ENCODE measurements at places on chromosomes 11 and 22.

- DNase-seq: no peak
Measured at GRCh38 chr22:24027389-24027975, 16.4 kb downstream of the CABIN1 start.

GRCh38 chr11:118682372-118682771 is 2.9 kb upstream of the TREH start:
- no peak for DNase-seq

DNA sequence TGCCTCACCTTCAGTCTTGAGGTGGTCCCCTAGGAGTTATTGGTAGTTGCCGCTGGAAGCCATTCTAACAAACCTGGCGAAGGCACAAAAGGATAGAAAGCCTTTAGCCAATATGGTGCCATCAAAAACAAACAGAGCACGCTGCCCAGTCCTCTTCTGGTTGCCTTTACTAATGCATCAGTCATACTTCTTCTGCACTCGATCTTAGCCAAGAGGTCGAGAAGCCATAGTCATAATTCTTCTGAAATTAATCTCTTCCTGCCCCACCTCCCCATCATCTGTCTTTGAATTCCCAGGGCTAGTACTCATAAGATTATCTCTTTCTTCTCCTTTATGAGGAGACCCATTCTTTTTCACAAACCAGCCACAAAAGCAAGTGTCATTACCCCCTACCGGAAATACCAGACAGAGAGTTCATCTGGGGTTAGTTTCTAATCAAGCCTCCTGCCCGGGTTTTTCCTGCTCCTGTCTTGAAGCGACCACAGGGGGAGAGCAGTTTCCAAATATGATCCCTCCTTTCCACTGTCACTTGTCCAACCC is 21.4 kb upstream of the EHF start:
- no peak for DNase-seq

GRCh38 chr11:90594658-90595057 is 371.8 kb upstream of the CHORDC1 start:
- DNase-seq: no peak

- no peak for DNase-seq
Measured at GRCh38 chr11:45658292-45658991, 7.0 kb downstream of the CHST1 start.

GRCh38 chr11:82577246-82577645 is 156.4 kb downstream of the FAM181B start:
- DNase-seq: no peak

GRCh38 chr22:48619721-48620120 is 1208.0 kb downstream of the BRD1 start:
- no peak for DNase-seq

GRCh38 chr11:128512474-128512996 is 74.8 kb downstream of the ETS1 start:
- no peak for DNase-seq

DNA sequence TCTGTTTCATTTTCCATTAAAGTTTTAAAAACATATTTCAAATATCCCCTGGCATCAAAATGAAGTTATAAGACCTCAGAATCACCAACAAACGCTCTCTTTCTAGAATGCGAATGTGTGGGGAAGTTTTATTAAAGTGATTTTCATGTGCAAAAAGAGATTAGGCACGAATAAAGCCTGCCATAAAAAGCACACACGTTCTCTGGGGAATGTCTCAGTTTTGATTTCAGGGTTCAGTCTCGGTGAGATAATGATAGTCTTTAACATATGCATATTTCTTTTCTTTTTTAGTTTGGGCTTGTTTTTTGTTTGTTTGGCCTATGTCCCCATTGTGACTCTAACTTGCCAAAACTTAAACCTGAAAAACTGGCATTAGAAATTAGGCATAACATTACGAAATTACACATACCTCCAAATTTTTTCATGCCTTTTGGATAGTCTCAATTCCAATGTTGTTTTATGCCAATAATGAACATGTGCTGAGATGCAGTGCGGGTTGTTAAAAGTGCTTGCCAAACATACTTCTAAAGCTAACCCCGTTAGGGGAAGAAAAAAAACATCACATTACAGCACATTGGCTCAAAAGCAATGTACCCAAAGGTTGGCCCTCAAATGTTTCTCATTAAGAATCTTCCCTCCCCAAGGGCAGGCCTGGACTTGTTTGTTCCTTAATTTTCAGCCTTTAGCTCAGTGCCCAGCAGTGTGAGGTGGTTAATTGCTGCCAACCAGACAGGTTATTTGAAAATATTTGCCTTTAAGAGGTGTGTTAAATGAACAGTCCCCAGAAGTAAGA is 33.2 kb upstream of the FBLN1 start:
- DNase-seq: no peak

GRCh38 chr11:66106786-66107599 is 36.9 kb downstream of the PACS1 start:
- no peak for DNase-seq

- DNase-seq: no peak
Measured at GRCh38 chr11:17770048-17770652, 35.6 kb downstream of the KCNC1 start.

DNA sequence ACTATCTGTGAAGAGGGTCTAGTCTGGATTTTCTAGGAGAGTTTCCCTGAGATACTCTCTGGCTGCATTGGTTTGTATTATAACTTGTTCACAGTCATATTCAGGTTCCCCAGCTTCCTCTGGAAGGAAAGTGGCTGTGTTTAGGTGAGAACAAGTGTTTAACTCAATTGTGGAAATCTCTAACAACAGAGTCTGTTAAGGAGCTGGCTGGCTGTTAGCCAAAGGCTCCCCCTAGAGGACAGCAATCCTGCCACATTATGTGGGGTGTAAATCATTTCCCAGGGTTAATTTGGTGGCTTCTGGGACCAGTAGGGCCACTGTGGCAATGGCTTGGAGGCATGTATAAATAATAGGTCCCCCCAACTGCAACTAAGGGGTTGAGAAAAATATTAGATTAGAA is 18.4 kb downstream of the MS4A6E start:
- no peak for DNase-seq

GRCh38 chr22:21972293-21972779 is 10.3 kb downstream of the TOP3B start:
- DNase-seq: no peak

- DNase-seq: no peak
Measured at GRCh38 chr11:115452241-115452640, 52.0 kb downstream of the CADM1 start.

DNA sequence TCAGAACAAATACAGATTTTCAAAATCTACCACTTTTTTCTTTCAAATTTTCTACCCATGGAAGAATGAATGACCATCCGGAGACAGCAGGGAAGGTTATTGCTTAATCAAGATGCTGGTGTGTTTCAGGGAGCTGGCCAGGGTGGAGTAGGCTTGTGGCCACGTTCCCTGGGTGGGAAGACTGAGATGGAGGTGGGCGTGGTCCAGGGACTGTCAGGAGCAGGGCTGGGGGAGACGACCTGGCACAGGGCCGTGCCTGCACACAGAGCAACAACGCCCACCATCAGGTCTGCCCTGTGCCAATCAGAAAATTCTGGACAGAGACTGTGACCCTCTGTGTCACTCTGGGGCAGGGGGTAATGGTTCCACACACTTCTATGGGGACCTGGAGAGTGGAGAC is 7.1 kb upstream of the APOBEC3H start:
- no peak for DNase-seq
